ENCODE measurements at places on chromosomes 16 and 17.

GRCh38 chr17:28509789-28510188 is 3.6 kb downstream of the FOXN1 start:
- DNase-seq, result no peak

- DNase-seq, result peak; percentile 86
Measured at GRCh38 chr16:23296994-23297393, 5.1 kb upstream of the SCNN1B start.

- peak; percentile 35 for DNase-seq
Measured at GRCh38 chr17:50346313-50347116, 589 bp downstream of the XYLT2 start.

DNA sequence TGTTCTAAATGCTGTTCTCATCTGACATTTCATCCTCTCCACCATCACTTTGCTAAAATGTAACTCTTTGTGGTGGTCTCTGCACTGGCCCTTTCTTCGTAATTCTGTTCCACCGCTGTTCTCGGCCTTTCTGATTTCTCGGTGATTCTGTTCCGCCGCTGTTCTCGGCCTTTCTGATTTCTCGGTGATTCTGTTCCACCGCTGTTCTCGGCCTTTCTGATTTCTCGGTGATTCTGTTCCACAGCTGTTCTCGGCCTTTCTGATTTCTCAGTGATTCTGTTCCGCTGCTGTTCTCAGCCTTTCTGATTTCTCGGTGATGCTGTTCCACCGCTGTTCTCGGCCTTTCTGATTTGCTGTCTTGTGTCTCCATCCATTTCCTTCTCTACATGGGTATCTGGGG is 12.3 kb downstream of the FOXF1 start:
- DNase-seq, result no peak

DNA sequence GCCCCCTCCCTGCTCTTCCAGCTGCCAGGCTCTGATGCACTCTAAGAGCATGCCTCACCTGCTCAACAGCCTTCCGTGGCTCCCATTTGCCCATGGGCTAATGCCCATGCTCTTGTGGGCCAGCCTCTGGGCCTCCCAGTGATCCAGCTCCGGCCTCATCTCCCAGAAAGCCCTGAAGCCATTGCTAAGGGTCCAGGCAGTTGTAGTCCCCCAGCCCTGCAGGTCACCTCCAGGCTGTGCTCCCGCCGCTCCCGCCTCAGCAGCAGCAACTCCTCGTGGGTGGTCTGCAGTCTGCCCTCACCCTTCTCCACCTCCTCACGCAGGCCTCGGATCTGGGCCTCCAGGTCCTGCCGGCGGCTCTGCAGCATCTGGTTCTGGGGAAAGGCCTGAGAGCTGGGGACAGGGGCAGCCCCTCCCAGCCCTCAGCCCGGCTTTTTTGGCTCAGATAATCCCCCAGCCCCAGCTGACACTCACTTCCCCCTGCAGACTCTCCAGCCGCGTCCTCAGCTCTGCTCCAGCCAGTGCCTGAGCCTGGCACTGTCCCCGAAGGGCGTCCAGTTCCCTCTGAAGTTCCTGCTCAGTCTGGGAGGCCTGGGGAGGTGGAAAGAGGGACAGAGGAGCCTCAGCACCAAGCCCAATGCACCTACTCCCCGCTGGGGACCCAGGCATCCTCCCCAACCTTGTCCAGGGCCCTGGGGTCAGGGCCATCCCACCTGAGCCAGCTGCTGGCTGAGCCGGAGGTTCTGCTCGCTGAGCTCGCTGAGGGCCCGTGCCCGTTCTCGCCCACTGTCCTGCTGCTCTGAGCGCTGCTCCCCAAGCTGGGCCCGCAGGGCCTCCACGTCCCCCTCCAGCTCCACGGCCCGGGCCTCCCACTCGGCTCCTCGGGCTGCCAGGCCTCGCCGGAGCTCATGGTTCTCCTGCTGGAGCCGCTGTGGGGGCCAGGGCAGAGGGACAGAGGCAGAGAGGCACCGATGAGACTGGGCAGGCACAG is 6.2 kb downstream of the BICDL2 start:
- no peak for DNase-seq
